ENCODE measurements at places on chromosomes 7 and 10.

DNA sequence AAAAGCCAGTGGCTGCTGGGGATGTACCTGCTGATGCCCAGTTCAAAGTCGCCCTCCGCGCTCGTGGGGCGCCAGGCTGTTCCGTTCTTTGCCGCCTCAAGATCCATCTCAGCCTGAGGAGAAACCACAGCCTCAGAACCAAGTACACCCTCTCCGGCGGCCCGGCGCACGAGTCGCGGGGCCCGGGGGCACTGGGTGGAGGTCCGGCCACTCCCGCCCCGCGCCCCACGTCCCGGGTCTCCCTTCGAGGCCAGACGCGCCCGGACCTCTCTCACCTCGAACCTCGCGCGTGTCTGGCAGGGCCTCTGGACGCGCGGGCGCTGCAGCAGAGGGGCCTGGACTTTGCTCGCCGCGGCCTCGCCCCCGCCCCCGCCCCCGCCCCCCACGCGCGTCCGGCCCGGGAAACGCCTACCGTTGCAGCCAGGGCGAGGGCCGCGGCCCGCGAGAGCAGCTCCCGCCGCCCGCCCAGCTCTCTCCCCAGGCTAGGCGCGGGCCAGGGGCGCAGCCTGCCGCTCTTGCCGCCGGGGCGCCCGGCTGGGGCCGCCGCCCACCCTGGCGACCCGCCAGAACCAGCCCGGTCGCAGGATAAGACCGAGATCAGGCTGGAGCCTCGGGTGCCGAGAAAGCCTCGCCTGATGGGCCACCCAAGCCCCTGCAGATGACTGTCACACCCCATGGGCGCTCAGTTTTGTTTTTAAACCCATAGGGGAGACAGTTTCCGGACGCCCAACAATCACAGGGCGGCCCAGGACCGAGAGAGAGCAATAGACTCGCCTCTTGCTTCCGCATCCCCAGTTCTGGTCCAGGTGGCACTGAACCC, at the start of gene ABCB4:
ABCB4 (minus strand) TSS at position 322 of the 820 bp plus-strand sequence; CDS start at position 107, 215 bp downstream.
- DNase-seq, result no peak

GRCh38 chr7:155705623-155706360, 61.3 kb downstream of the RBM33 start:
- DNase-seq, result no peak

GRCh38 chr10:124632566-124632965, 111.6 kb downstream of the FAM53B start:
- no peak for DNase-seq

DNA sequence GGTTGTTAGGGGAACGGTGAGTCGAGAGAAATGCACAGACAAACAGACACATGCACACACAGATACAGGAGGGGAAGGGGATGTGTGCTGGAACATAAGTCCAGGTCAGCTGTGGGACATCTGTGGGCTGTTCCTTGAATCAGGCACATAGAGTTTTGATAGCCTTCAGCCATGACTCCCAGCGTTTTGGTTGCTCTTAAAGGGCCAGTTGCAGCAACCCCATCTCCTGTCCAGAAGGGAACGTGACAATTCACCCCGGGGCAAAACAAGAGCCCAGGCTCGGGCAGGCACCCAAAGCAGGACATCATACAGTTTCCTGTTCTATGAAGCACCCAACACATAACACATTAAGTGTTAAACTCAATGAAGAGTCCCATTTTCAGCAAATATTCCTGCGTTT, 9.6 kb downstream of the INSYN2A start:
- DNase-seq, result no peak

DNA sequence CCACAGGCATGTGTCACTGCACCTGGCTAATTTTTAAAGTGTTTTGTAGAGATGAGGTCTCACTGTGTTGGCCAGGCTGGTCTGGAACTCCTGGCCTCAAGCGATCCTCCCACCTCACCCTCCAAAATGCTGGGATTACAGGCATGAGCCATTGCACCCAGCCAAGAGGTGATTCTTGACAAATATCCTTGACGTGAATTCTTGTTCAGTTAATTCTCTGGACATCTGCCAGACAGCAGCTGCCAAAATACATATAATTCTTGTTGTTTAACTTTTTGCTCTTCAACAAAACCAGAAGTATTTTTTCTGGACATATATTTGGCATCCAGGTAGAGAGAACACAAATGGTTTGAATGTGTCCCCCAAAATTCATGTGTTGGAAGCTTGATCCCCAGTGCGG, 3.2 kb downstream of the ACADSB start:
- DNase-seq, result no peak

DNA sequence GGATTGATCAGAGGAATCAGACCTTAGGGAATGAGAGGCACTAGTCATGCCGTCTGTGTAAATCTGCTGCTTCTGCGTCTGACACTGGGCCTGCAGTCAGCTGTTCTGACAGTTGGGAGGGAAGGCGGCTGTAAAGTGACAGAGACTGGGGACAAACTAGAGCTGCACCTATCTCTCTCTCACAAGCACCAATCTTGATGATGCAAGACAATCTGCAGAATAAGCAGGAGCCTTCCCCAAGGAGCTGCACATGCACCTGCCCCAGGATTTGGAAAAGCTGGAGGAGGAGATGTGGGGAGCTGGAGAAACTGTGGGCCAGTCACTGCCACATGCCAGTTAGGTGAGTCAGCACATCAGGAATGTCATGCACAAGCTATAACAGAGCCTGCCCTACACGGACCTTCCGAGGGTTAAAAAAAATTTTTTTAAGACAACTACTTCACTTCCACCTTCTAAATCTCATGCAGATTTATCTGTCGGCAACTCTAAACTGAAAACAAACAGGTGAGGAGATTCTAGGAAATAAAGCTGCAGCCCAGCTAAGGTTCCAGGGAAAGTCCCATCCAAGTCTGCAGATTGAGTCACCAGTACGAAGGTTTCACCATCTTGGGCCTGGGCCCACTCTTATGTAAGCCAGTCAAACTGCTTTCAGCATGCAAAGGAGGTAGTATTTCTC, 39.2 kb downstream of the ENO4 start:
- no peak for DNase-seq

DNA sequence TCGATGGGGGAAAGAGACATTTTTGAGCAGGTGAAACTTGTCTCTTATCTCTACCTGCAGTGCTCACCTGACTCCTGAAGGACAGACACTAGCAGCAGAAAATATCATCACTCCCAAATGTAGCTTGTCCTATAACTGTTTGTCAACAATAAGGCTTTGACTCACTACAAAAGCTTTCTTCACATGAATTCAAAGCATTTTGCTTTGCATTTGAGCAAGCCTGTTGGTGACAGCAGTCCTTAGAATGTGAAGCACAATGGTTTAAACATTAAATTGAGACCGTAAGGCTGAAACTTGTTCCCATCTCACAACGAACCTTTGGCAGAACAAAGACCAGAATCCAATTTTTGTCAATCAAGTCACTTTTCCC, 30.6 kb upstream of the ZNRF2 start:
- no peak for DNase-seq

GRCh38 chr10:112288486-112288885, 5.3 kb downstream of the TECTB start:
- no peak for DNase-seq

DNA sequence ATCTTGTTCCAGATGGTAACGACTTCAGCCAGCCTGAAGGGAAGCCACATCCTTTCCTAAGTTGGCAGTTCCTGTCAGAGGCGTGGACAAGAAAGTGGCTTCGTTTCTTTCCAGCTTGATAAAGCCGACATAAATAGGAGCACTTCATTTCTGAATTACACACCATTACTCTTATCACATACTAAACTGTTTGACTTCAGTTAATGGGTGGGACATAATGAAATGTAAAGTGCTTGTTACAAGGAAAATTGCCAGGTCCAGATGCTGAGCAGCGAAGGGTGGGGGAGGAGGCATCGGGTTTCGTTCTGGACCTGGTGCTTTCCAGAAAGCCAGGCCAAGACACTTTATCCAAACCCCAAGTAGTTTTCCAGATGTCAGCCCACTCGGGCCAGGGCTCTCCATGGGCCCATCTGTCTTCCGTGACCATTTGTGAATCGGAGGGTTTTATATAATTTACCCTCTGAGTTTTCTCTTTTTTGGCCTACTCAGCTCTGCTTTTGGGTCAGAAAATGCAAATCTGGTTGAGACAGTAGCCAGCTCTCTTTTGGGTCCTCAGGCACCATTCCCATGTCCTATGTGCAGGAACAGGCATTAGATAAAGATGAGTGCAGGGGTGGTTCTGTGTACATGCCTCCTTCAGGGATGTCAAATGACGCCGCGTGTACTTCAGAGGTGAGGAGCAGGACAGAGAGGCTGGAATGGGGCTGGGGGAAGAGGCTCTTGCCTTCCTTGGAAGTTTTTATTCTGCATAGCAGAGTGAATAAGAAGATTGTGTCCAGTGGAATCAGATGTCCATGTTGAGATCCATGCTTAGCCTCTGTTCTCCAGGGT, 90.2 kb downstream of the TACC2 start:
- DNase-seq, result no peak

- no peak for DNase-seq
Measured at GRCh38 chr7:120733143-120733542, 124.8 kb downstream of the TSPAN12 start.

DNA sequence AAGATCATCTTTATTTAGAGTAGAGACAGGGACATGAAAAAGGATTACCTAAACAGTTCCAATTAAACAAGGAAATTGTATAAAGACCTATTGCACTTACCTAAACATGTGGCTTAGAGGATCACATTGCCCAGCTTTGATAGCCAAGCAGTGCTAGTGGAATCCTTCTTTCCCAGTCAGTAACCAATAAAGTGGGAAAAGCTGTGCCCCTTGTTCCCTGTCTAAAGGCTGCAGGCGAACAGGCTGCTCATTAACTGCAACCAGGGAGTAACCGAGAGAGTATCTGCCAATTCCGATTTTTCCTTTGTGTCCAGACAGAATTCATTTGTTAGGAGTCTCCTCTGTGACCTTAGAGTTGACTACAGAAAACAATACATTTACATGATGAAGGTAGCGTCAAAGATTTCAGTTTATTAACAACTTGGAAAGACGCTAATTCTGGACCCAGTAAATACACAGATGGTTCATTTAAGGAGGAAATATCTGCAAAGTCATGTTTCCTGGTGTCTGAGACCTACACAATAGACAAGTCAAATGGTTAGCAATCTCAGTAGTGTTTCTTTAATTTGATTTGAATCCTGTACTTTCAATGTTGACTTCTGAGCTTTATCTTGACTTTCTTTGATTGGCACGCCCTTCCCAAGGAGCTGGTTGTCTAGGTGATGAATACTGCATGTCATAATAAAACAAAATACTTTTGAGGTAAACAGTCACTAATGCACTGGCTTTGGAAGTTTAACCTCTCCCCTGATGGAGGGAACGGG, 57.3 kb upstream of the MET start:
- DNase-seq, result no peak

- no peak for DNase-seq
Measured at GRCh38 chr10:87930934-87931835, 67.8 kb downstream of the PTEN start.

GRCh38 chr10:11933577-11934223, 108.9 kb downstream of the UPF2 start:
- DNase-seq, result no peak

DNA sequence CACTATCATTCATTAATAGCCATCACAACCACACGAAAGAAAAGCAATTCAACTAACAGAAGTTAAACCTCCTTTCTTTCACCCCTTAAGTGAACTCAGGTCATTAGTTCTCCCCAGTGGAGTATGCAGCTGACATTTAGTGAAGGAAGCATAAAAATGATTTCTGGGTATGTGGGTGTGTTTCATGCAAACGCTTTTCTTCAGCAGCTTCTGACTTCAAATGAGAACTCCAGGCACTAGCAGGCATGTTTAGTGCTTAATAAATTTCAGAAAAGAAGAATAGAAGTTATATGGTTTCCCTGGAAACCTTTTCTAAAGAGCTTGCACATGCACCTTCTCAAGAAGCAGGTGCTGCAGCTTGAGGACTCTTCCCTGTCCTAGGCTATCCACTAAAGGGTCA, 62.5 kb downstream of the PIK3CG start:
- DNase-seq, result no peak

- no peak for DNase-seq
Measured at GRCh38 chr10:3239920-3240894, 67.6 kb upstream of the PITRM1 start.

DNA sequence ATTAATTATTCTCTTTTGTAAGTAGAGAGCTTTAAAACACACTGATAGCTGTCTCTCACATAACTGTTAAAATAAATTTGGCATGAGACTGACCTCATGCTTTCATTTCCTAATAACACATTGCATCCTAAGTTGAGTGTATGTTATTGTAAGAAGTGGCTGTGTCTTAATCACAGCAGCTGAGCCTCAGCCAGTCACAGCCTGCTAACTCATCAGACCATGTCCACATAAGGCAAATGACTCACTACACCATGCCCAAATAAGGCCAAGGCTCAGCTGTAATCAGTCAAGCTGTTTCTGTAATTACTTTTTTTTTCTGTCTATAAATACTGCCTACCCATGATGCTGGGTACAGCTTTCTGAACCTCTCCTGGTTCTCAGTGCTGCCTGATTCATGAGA, 860.9 kb downstream of the XPNPEP1 start:
- DNase-seq, result no peak

- no peak for DNase-seq
Measured at GRCh38 chr7:80128918-80129317, 5.7 kb upstream of the GNAI1 start.

GRCh38 chr7:112202816-112203215, 3.4 kb downstream of the DOCK4 start:
- no peak for DNase-seq

DNA sequence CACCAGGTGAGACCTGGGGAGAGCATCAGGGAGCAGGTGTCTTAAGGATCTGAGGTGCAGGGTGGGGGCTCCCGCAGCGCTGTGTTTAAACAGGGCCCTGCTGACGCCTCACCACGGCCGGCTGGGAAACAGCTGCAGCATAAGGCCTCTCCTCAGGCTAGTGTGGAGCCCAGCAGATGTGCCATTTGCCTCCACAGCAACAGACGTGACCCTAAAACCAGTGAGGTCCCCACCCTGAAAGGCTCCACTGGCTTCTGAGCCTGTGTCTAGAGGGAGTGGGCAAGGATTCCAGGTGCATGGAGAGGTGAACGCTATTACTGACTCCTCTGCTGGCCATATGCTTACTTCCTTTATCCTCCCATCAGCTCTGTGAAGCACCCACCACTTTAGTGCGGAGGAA, 47.8 kb downstream of the SYPL1 start:
- no peak for DNase-seq

GRCh38 chr7:34222722-34223121, 317.4 kb downstream of the BMPER start:
- DNase-seq, result no peak

DNA sequence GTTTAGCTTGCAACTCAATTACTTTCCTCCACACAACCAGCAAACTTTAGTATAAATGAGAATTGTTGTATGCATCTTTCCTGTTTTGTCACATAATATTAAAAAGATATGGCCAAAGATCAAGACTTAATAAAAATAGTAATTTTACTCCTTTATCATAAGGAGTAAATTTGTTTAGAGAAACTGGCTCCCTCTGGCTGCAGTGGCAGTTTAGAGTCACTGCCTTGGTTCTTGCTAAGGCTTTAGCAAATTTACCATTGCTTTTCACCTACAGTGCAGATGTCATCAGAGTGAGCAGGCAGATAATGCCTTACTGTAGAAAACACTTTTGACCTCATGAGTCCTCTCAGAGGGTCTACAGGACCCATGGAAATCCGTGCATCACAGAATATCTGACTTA, 2.6 kb downstream of the PRPF18 start:
- no peak for DNase-seq

Data from cortex of kidney (tissue), 1 donor.